ENCODE measurements at places on chromosomes 12 and 14.
A peak's percentile ranks its signal among the peaks of the same experiment; 100 is the strongest.

- DNase-seq, result no peak
These were observed 18.0 kb downstream of the ATL1 start for GRCh38 chr14:50577982-50578381.

- no peak for DNase-seq
These were observed 26.7 kb downstream of the MED21 start for GRCh38 chr12:27048822-27049752.

- no peak for DNase-seq
These were observed 85.4 kb downstream of the PTCSC3 start for GRCh38 chr14:36091096-36091495.

DNA sequence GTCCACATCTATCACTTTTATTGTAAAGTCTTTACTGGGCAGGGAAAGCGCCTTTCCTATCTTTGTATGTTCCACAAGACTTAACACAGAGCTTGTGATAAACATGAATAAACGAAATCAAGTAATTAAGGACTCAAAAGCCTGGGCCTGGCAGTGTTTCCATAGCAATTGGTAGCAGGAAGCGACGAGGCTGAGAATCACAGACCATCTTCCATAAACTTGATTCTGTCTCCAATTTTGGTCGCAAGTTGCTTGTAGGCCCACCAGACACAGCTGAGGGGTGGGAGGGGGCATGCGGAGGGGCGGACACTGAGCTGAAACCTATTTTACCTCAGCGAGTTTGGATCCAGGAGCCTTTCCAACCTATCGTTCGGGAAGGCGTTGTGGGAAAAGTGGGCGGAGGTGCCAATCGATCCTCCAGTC, 302 bp downstream of the CCDC38 start:
- DNase-seq, result no peak

DNA sequence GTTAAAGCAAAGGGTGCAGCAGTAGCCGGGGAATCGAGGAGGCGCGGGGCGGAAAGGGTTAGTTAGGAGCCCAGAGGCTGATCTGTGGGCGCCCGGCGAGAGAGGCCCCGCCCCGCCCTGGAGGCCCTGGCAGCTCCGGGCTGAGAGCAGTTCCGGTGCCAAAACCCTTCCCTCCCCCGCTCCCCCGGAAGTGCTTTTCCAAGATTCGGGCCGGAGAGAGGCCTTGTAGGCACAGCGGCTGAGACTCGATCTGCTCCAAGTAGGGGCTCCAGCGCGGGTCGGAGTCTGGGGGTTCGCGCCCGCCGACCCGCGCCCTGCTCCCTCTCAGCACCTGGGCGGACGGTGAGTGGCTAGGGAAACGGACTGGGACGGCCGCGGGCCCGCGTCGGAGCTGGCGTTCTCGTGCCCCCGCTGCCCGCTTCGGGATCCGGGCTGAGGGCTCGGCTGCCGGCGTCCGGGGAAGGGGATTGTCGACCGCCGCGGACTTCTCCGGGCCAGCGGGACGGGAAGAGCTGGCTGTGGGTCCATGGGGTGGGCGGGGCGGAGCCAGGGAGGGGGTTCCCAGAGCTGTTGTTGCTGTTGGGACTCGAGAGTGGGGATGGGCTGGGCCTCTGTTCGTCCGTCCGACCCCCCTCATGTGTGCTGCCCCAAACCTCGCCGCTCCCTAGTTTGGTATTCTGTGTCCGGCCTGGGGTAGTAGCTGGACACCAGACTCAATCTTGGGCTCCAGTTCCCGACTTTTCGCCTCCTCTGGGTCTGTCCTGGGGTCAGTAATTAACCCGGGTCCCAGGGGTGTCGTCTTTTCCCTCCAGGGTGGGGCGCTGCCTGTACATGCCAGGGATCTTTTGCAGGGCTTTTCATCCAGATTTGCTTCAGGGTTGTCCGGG, at the start of gene FRS2:
TSS of gene FRS2 (plus strand) at position 200 of the 887 bp plus-strand sequence. CDS start 98,643 bp downstream, outside the sequence.
- DNase-seq, result peak; percentile 76

DNA sequence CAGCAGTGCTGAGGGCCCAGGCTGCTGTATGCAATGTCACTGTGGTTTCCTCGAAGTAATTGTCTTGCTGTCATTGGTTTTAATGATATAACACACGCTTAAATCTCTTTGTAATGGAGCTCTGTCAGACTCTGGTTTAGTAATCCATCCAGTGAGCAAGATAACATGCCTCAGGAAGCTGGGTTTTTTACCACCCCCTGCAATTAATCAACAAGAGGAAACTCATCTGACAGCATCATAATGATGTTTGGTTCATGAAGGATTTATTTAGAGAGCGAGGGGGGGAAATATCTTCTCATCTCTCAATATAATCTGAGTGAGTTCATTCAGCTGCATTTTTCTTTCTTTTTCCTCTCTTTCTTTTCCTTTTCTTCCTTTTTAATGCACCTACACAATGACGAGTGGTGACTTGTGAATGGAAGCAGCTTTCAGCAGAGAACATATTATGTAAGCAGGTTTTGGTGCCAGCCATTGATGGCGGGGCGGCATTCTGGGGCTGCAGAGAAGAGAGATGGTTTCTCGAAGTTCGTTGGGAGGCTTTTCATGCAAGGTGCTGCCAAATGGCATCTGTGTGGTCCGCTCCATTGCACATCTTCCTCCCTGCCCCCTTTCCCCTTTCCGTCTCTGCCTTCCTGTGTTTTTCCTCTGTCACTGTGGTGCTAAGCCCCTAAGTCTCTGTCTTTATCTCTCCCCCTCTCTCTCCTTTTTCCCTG, 6.7 kb downstream of the RPH3A start:
- DNase-seq, result no peak

DNA sequence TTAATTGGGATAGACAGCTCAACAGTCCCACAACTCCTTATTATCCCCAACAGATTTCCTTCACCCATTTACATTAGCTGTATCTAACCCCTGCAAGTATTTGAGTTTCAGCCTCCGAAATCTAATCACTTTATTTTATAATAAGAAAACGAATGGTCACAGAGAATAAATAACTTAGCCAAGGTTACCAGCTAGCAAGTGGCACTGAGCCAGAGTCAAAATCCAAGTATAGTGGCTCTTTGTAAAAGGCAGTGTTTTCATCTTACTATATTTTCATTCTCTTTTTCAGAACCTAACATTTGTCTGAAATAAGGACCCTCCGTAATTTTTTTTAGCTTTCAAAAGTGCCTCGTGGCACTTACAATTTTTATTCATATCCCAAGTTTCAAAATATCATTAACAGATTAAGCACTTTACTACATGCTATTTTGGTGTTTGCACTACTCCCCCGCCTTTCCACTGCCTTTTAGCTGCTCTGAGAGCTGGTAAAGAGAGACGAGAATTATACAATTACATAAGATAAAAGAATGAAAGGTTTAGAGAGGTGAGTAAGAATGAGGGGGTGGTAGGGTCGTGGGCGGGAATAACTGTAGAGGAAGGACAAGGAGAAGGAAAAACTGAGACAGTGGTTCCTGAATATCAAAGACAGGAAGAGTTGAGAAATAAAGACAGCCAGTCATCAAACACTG, 3.7 kb upstream of the USP15 start:
- no peak for DNase-seq

GRCh38 chr12:32170437-32170998, 63.9 kb downstream of the BICD1 start:
- no peak for DNase-seq

- no peak for DNase-seq
These were observed 354.2 kb downstream of the TMEM121 start for GRCh38 chr14:105880616-105881015.

DNA sequence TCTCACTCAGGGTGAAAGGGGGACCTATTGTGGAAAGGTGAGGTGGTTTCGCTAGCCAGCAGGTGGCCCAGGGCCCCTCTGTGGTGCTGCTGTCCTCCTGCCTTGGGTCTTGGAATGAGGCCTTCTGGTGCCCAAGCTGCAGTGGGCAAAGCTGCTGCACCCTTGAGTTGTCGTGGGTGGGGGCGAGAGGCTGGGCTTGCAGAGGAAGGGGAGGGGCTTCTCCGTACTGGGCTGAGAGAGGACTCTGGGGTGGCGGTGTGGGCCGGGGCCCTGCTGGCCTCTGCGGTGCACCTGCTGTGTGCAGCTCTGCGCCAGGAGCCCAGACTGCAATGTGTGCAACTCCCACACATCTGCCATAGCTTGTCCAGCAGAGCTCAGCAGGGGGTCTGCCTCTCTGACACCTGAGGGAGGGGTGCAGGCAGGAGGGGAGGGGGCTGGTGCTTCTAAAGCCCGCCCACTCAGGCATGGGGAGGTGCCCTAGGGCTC, 145.8 kb downstream of the KIF26A start:
- DNase-seq, result no peak

- no peak for DNase-seq
These were observed 61.7 kb downstream of the SUSD6 start for GRCh38 chr14:69673104-69673503.

DNA sequence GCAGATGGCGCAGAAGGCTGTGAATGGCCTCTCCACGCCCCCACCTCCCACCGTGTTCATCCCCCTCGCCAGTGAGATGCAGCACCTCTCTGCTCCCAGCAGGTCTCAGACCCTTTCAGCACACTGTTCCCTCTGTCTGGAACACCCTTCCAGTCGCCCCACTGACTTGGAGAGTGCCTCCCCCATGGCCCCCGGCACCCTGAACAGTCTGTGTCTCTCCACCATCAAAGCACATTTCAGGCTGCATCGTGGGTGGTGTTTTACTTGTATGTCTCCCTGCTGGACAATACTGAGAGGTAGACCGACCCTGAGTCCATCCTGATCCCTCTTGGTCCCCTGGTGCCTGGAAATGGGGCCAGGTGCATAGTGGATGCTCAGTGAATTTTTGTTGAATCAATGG, 34.9 kb downstream of the CACNA2D4 start:
- no peak for DNase-seq

DNA sequence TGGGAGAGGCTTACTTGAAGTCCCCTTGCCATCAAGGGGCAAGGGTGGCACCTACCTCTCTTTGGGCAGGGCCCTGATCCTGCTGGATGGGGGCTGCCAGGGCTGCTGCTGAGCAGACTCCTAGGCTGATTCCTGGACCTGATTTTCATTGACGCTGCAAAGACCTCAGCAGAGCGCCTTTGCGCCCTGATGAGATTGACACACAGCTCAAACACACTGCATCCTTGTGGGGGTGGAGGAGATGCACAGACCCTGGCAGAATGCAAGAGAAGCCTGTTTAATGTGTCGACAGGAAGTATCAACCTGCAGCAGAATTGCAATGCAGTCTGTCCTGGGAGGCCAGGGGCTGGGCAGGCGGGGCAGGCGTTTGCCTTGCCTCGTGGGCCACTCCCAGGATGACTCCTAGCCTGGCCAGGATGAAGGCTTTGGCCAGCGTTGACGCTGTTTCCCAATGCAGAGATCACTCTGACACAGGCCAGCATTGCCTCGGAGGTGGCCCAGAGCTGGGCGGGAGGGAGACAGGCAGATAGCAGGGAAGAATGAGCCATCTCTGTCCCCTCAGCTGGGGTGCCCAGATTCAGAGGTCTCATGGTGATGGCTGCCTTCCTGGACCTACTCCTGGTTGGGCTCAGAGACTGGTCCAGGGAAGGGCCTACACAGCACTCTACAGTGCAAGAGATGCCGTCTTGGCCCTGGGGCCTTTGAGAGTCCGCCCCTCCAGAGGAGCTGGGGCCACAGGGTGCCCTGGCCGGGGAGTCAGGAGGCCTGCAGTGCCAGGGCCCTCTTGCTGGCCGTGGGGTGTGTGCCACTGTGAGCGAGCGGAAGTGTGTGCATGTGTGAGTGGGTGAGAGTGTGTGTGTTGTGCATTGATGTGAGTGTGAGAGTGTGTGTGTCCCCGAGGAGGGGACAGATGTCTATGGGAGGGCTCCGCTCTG, 108.3 kb downstream of the KIF26A start:
- DNase-seq, result no peak

GRCh38 chr14:39364509-39364908, 67.7 kb downstream of the FBXO33 start:
- no peak for DNase-seq

DNA sequence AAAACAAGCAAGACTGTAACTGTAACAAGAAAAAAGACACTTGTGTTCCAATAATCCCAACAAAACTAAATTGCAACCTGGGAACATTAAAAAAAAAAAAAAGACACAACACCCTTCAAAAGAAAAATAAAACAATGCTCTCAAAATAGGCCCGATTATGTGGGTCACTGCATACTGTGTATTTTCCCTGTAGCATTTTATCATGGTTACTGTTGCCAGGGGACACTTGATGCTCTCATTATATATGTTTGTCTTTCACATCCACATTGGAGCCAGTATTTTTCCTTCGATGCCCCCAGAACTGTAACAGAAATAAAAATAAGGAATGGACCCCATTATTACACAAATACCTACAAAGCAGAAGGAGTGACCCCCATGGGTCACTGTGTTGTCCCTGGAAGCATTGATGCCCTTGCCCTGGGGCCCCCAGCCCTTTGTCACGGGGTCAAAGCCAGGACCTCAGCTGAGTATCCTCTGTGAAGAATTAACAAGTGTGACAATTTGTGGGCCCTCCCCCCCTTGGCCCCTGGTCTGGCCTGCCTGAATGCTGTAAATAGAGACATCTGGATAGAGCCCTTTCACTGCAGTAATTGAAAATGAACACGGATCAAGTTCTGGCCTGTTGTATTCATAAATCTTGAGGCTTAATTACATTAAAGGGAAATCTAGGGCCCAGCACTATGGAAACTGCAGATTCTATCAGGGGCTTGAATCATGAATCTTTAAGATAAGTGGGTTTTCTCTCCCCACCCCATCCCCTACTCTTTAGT, 72.8 kb downstream of the C12orf42 start:
- no peak for DNase-seq

DNA sequence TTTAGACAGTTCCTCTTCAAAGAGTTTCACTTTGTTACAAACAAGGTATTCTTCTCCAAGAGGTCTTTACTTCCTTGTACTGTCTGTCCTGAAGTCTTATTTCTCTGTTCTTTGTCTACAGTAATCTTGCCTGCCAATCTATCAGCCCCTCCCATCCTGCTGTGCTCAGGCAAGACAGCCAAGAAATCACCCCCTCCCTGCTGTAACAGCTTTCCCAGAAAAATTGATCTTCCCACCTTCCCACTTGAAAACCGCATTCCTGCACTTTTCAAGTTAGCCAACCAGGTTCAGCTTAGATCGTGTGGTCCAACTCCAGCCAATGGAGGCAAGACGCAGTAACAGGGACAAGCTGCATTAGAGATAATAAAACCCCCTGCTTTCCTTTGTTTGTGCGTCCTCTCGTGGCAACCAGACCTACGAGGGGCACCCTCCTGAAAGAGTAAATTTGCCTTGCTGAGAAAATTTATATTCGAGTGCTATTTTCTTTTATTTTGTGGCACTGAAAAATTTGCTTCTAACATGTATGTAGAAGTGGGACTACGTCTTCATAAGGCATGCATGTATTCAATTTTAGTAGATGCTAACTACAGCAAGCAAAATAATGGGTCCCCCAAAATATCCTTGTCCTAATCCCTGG, 46.5 kb upstream of the ESR2 start:
- no peak for DNase-seq

GRCh38 chr12:69084816-69085378, 151.9 kb upstream of the CPM start:
- no peak for DNase-seq

GRCh38 chr14:87001333-87001732, 991.6 kb downstream of the GALC start:
- no peak for DNase-seq

DNA sequence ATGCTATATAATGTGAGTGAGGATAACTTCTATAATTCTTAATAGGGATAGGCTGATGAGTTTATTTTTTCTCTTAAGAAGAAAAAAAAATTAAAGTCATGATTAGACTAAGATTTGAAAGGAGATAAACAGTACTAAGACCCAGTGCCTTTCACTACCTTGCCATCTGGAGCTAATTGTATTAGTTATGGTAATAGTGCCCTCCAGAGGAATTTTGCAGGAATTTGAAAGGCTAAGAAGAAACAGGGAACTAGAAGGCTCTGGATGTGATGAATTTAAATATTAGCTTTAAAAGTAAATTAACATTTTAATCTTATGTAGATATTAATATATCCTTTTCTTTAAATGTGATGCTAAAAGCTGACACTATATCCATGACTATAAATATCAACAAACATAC, 36.6 kb upstream of the PIK3C2G start:
- DNase-seq, result no peak

All from activated T-helper 1 cell treated with Interleukin-2 at 50 U/mL for 16 hours (primary cell).